Brain (organoid and tissue), 16 donors: ENCODE measurements at places on chromosomes 13 and 19.
A peak's percentile ranks its signal among the peaks of the same experiment; 100 is the strongest.

DNA sequence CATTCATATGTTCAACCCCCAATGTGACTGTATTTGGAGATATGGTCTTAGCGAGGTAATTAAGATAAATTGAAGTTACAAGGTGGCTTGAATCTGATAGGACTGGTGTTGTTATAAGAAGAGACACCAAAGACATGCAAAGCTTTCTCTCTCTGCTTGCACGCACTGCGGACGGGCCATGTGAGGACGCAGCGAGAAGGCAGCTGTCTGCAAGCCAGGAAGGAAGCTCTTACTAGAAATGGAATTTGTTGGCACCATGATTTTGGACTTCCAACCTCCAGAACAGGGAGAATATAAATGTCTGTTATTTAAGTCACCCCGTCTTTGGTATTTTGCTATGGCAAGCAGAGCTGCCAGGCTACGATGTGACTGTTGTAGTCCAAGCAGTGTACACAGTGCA, 4.8 kb downstream of the DLEU7 start:
- DNase-seq = no peak

GRCh38 chr13:98286799-98287198, 109.7 kb upstream of the RNF113B start:
- no peak for DNase-seq

DNA sequence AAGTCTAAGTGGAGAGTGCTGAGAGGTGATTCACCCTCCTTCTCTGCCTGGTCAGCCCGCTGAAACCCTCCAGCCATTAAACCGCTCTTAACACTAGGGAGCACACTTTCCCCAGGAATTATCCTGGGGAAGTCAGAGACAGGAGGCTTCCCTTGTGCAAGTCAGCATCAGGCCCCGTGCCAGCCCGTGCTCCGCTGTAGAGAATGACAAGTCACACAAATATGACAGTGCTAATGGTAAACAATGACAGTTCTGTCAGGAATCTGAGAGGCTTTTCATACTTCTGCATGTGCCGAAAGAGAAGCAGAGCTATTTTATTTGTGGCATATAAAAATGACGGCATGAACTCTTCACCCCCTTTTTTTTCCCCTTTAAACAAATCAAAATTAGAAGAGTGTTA, 816.9 kb upstream of the SLC10A2 start:
- DNase-seq = peak; percentile 85

DNA sequence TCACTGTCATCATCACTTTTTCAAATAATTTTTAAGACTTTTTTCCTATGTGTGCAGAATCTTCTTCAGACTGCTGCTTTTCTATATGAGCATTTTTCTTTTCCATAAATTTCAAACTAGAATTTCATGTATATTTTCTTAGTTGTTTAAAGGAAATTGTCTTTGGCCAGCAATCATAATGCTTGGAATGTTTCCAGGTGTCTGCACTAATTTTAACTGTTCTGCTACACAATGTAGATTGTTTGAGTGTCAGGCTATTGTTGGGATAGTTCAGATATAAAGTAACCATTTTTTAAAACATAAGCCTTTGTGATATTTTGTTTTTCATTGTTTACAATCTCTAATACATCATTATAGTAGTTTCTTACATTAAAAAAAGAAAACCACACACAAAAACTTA, 1418.5 kb downstream of the EFNB2 start:
- DNase-seq = no peak

DNA sequence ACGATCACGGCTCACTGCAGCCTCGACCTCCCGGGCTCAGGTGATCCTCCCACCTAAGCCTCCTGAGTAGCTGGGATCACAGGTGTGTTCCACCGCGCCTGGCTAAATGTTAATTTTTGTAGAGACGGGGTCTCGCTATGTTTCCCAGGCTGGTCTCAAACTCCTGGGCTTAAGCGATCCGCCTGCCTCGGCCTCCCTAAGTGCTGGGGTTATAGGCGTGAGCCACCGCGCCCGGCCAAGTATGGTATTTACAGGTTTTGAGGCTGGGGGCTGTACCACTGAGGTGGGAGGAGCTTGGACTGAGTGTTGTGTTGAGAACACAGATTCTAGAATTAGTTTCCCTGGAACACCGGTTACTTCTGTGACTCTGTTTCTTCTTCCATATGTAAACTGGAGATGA, 452 bp upstream of the PPM1N start:
- peak; percentile 9 for DNase-seq

- no peak for DNase-seq
Observed at GRCh38 chr13:31191748-31192147, 8.0 kb upstream of the B3GLCT start.

GRCh38 chr19:43618921-43619261, 538 bp downstream of the ZNF428 start:
- peak; percentile 77 for DNase-seq

DNA sequence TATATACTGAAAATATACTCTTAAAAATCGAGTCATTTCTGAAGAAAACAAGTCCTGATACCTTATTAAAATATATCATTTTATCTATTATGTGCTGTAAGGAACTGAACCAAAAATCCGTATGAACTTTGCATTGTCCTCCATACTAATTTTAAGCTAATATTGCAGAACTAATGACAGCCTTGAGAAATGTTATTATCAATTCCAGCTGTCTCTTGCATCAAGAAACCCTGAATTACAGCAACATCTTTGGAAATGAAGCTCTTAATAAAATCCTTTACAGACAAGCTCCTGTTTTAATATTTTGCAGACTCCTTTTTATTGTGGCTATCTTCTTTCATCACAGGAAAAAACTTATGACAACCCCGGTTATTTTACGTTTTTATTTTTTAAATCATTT, 1335.3 kb downstream of the EFNB2 start:
- no peak for DNase-seq

DNA sequence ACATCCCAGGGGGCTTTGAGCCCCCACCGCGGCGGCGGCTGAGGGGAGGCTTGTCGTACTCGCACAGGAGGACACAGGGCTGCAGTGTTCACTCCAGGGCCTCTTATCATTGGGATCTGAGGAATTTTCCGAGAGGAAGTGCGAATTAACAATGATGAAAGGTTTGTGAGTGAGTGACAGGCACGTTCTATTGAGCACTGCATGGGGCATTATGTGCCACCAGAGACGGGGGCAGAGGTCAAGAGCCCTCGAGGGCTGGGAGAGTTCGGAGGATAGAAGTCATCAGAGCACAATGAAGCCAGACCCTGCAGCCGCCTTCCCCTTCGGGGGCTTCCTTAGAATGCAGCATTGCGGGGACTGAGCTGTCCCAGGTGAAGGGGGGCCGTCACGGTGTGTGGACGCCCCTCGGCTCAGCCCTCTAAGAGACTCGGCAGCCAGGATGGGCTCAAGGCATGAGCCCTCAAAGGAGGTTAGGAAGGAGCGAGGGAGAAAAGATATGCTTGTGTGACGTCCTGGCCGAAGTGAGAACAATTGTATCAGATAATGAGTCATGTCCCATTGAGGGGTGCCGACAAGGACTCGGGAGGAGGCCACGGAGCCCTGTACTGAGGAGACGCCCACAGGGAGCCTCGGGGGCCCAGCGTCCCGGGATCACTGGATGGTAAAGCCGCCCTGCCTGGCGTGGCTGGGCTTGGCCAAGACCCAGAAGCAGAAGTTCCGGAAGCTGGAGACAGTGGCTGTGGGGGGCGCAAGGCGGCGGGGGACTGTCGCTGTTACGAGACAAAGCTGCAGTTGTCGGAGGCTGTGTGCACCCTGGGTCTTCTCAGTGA, 53.9 kb downstream of the MCF2L start:
- DNase-seq = no peak

DNA sequence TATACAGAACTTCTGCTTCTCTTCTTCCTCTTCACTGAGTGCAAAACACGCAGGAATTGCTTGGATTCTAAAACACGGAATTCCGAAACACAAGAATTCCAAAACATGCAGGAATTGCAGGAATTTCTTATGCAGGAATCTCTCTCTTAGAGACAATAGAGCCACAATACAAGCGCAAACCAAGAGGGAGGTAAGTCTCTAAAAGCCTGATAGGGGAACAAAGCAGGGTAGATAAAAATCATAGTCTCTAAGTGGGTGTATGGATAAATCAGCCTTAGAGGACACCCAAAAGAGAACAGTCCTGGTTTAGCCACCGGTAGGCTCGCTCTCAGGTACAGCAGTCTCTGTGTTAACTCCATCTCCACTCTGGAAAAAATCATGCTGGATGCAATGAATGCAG, 112.9 kb downstream of the LHFPL6 start:
- no peak for DNase-seq

DNA sequence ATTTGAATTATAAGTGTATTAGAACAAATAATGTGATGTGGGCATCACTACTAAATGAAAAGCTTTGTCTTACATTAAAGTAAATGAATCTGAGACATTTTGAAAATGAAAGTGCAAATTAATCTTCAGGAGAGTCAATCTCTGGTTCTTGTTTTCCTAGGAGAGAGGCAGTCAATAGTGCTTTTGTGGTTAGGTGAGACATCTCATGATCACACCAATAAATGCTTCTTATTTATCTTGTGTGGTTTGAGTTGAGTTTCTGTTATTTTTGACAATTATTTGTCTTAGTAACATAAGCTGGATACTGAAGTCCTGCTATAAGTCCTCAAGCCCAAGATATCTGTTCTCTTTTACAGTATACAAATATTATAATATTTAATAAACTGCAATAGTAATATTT, 1378.0 kb upstream of the PCDH9 start:
- no peak for DNase-seq

DNA sequence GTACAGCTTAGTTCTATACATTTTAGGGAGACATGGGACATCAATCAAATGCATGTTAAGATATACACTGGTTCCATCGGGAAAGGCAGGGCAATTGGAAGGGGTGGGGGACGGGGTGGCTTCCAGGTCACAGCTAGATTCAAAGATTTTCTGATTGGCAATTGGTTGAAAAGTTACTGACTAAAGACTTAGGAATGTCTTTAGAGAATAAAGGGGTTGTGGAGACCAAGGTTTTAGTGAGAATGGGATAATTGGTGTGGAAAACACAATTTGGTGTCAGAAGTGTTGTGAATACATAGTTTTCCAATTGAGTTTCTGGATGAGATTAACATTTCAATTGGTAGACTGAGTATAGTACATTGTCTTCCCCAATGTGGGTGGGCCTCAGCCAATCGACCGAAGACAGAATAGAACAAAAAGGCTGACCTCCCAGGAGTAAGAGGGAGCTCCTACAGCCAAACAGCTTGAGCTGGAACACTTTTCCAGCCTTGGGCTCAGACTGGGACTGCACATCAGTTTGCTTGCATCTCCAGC, 988 bp upstream of the CCDC169 start:
- DNase-seq = peak; percentile 37

DNA sequence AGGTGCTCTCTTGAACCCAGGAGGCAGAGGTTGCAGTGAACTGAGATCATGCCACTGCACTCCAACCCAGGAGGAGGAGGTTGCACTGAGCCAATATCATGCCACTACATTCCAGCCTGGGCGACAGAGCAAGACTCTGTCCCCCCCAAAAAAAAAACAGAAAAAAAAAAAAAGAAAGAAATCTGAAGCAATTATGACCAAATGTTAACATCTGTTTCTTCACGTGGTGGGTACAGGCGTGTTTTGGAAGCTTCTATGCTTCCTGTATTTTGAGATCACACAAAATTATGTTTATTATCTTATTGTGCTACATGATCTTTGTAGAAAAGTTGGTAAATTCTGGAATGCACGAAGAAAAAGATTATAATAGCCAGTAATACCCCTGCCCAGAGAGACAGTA, 2.7 kb upstream of the ACP5 start:
- no peak for DNase-seq

DNA sequence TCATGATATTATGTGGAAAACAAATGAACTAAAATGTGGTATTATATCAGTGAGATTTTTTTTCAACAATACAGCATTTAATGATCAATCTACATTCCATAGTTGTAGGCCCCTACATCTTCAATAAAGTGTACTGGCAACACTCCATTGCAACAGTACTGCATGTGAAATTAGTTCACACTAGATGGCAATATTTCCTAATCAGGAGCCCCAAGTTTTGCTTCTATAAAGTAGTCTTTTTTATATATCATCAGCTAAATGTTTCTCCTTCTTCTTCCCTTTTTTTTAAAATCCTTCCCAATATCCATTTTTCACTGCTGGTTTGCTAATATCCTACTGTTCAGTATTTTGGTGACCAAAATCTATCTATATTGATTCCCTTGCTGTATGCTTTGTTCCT, 528.3 kb upstream of the ATXN8OS start:
- peak; percentile 41 for DNase-seq

DNA sequence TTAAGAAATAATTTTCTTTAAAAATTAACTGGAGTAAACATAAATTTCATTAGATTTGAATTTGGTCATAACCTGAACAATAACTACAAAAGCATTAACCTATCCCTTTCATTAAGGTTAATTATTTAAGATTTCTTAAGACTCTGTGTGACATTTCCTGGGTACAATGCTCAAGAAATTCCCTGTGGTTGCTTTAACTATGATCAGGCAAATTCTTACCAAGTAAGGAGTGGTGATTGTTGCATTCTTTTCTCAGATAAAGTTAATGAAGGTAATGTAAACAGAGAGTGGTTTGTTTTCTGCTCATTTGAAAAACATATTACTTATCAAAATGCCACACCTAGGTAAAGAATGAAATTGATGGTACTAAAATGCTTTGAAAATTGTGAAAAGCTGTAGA, 114.8 kb upstream of the MIR17HG start:
- no peak for DNase-seq

GRCh38 chr19:38362076-38362945, 12.1 kb upstream of the PSMD8 start:
- peak; percentile 74 for DNase-seq

DNA sequence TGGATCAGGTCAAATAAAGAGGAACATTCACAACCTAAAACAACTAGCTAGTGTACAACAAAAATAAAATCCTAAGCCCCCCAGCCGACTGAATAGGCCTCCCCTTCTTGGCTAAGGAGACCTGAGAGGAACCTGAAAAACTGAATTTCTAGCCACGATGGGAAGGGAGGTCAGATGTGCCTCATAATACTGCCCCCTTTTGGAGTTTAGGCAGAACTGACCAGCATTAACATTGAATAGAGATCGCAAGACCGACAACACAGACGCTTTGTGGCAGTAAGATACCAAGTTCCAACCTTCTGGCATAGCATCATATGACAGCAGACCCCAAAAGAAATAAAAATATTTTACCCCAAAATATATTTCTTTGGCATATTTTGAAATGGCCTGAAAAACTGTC, 15.9 kb downstream of the CBY2 start:
- DNase-seq = no peak

DNA sequence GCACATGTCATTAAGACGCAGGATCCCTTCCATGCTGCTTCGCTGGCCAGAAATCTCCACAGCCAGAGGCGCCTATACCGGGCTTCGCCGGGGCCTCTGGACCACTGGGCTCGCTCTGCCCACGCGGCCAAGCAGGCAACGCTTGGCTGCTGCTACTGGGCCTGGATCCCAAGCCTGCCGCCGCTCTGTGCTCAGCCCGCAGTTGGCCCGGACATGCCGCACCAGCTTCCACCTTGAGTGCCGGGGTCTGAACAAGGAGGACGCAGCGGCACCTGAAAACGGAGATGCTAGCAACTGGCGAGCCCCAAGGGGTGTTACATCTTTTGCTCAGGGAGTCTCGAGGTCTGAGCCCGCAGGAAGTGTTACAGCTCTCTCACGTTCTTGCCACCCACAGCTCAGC, 409.9 kb upstream of the SGCG start:
- no peak for DNase-seq

- DNase-seq = peak; percentile 58
Observed at GRCh38 chr13:24671386-24672113, 8.7 kb upstream of the ATP12A start.
